Cardiac muscle cell (in vitro differentiated cells and primary cell): ENCODE measurements at places on chromosomes 1 and 21. TPM values are rescaled to one million over a fixed set of nuclear protein-coding genes. Genes with fewer than 3 reads are reported as not detected.

ETV3 gene
- polyA plus RNA-seq, result 5.6 and 9.9 TPM in 2 replicates

CFHR5 gene
- polyA plus RNA-seq, result not detected in 2 replicates

HES5 gene
- polyA plus RNA-seq, result not detected in 2 replicates

ZBTB17 gene
- 47.1 and 61.6 TPM in 2 replicates for polyA plus RNA-seq

CLIC6 gene
- polyA plus RNA-seq, result not detected in 2 replicates

TNFSF18 gene
- 0.34 TPM in 1 of 2 replicates, not detected in the other for polyA plus RNA-seq

LGR6 gene
- 0.16 TPM in 1 of 2 replicates, not detected in the other for polyA plus RNA-seq

DDX20 gene
- polyA plus RNA-seq, result 11.5 and 14.9 TPM in 2 replicates

CTSS gene
- polyA plus RNA-seq, result not detected in 2 replicates
